NCI-H2029 treated with DMSO at 0.1 percent for 48 hours (cell line): ENCODE measurements at places on chromosomes 6 and 20.

- DNase-seq: no peak
These were observed 156.6 kb downstream of the NFATC2 start for GRCh38 chr20:51385646-51386530.

DNA sequence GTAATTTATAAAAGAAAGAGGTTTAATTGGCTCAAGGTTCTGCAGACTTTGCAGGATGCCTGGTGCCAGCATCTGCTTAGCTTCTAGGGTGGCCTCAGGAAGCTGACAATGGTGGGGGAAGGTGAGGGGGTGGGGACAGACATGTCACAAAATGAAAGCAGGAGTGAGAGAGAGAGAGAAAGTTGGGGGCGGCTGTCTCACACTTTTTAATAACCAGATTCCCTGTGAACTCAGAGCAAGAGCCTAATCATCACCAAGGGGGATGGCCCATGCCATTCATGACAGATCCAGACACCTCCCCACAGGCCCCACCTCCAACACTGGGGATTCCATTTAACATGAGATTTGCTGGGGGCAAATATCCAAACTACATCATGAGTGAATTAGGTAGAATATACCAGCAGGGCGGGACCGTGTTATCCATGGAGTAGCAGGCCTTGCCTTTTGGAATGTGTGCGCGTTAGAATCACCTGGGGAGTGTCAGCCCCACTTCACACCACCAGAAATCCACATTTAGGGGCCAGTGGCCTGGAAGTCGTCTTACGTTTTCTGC lies 258.8 kb downstream of the CDH4 start:
- DNase-seq: no peak

DNA sequence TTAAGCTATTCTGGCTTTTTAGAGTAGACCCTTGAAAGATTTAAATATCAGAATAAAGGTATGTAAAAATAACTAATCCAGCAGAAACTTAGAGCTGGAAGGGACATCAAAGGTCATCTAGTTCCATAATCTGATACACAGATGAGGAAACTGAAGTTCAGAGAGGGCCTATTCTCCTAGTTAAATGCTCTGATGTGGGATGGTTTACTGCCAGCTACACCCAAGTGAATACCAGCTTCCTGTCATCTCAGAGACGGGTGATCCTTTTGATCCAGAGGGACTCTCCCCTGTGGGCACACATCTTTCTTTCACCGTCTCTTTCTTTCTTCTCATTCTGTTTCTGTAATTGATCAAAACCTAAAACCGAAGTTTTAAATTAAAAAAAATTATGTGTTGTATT lies 94.1 kb downstream of the MAN1A1 start:
- no peak for DNase-seq

- no peak for DNase-seq
These were observed 359.5 kb upstream of the FLRT3 start for GRCh38 chr20:14696937-14697336.

GRCh38 chr6:108437821-108438220 lies 122.9 kb upstream of the FOXO3 start:
- no peak for DNase-seq

DNA sequence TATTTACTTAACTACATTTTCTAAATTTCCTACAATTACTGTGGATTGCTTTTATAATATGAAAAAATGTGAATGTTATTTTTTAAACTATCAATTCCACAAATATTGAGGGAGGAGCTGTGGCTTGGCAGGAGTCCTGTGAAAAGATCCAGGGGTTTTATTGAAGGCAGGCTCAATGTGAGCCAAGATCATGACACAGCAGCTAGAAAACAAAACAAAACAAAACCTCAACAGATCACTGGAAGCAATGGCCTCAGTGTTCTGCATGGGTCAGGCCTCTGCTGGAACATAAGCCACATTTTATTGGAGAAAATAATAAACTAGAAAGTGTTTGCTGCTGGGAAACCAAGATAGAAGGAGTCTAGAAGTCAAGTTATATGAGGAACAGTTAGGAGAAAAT lies 19.4 kb upstream of the RCAN2 start:
- DNase-seq: no peak

GRCh38 chr20:10758446-10758845 lies 84.6 kb upstream of the JAG1 start:
- DNase-seq: no peak

DNA sequence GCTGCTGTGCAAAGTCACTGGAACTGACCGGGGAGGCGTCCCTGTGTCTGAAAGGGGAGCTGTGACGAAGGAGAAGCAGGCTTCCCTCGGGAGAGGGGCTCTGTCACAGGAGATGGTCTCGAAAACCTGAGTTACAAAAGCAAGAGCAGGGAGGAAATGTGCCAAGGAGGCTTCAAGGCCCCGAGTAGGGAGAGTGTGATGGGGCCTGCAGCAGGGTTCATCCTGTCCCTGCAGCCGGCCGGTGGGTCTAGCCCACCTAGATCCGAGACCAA lies 16.7 kb downstream of the DYNLT1 start:
- no peak for DNase-seq

DNA sequence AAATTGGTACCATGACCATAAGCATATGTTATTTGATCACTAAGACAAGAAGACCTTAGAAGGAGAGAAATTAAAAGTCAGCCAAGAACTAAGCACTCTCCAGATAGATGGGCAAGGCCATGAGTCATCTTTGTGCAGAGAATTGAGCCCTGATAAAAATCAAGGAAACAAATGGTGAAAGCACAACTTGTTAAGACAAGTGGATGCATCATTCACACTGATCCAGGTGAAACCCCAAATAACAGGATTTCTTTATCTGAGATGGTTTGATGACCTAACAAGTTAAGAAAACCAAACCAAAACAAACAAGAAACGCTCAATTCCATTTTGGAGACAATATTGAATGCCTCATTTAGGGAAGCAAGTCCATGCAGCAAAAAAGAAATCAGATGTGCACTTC lies 121.6 kb downstream of the ADAT2 start:
- DNase-seq: no peak

- no peak for DNase-seq
These were observed 2.9 kb downstream of the TGM3 start for GRCh38 chr20:2298701-2299100.

GRCh38 chr6:135183002-135183531 lies 2.0 kb downstream of the MYB start:
- no peak for DNase-seq

- DNase-seq: no peak
These were observed 178.4 kb downstream of the DLL1 start for GRCh38 chr6:170112583-170112860.

DNA sequence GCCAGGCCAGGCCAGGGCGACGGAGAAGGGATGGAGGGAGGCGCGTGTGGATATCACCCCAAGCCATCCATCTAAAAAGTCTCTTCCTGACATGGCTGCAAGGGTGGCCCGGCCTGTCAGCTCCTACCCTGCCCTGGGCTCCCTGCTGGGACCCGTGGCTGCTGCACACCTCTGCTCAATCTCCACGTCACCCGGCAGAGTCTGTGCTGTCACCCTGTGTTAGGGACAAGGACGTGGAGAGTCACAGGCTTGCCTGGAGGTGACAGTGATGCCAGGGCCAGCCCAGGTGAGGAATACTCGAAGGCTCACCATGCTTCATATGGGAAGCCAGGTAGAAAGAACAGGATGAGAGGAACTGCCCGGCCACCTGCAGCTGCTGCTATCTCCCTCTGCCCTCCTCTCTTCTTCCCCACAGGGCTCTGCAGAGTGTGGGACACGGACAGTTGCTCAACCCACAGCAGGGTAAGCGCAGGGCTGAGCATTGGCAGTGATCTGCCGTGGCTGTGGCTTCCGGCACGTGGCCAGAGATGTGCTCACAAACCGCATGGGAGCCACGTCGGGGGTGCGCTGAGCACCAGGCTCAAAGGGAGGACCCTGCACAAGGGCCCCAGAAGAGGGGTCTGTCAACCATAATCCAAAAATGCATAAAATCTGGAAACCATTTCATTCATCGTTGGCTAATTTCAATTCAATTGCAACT lies 214.3 kb downstream of the DLL1 start:
- DNase-seq: no peak

GRCh38 chr20:5070570-5070969 lies 49.2 kb downstream of the PCNA start:
- no peak for DNase-seq

- no peak for DNase-seq
These were observed 330.3 kb downstream of the HTR1B start for GRCh38 chr6:77133031-77133430.

DNA sequence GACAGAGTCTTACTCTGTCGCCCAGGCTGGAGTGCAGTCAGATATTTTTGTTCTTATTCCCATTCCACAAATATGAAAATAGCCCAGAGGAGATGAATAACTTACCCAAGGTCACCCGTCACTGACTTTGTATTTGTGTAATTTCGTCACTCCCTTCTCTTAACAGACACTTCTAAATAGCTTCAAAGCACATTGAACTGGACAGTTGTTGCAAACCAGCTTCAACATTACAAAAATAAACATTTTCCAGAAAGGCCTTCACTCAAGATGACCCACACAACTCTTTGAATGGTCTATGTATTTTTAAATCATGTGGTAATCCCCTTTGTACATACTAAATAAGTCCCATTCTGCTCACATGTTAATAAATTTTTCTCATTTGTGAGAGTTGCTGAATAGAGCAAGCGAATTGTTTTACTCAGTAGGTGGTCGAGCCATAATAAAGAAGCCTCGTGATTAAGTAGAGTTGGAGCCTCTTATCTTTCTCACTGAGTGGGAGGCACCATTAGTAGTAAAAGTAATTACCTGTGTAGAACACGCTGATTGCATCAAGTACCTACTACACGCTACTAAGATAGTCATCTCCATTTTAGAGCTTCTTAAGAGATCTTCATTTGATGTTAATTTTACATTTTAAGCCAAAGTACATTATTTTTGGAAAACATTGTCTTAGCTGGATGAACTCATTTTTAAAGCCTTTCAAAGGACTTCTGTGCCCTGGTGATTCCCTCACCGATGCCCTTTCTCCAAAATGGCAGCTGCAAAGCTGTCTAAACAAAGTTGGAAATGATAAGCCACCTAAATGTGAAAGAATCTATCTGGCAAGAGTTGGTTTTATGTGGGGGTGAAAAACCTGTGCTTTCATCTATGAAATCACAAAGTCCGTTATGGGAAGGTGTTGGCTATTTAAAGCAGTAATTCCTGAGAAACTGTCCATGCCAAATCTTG lies 110.0 kb downstream of the TSHZ2 start:
- no peak for DNase-seq

DNA sequence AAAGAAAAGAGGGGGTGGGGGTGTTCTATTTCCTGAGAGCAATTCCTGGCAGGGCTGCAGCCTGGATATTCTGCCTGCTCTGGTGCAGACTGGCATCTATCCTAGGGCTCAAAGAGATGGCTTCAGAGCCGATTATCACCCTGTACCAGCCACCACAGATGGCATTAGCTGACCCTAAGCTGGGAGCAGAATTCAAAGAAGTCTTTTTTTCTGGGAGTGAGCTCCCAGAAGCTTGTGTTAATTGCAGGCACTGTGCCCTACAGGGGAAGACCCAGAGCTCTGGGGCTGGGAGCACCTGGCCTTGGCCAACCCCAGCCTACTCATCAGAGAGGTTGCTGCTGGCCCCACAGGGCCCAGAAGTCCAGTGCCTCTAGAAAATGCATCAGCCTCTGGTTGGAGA lies 85.9 kb downstream of the PXDC1 start:
- DNase-seq: no peak
